ENCODE measurements at places on chromosomes 3 and 15.
A peak's percentile ranks its signal among the peaks of the same experiment; 100 is the strongest.

GRCh38 chr3:114405202-114405990 is 111.6 kb downstream of the TIGIT start:
- DNase-seq, result no peak

- DNase-seq, result no peak
Observed at GRCh38 chr3:130392266-130392665, 46.8 kb downstream of the COL6A5 start.

DNA sequence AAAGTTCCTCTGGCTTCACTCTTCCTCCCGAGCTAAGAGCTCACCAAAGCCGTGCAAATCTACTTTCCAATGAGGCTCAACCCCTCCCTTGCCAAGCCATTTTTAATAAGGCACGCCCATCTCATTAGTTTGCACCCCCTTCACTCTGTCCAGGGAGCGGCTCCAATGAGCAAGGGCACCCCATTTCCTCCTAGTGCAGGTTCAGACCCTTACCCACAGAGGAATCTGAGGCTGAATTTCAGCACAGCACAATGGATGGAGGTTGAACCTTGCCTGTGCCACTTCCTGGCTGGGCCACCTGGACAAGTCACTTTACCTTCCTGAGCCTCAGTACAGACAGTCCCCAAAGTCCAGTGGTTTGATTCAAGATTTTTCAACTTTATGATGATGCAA is 25.4 kb downstream of the XPC start:
- no peak for DNase-seq

DNA sequence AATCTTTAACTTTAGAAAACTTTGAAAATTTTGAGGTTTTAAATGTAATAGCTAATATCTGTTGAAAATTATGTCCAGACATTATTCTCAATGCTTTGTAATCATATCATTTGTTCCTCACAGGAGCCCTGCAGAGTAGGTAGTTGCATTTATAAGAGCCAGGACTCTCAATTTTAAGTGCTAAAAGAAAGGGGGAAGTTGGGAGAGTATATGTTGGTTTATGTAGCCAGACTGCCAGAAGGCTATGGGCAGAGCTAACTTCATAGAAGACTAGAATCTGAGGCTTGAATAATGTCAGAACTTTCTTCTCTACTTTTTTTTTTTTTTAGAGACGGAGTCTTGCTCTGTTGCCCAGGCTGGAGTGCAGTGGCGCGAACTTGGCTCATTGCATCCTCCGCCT is 9.1 kb downstream of the VPS8 start:
- DNase-seq, result no peak

GRCh38 chr3:166526881-166527280 is 689.7 kb upstream of the BCHE start:
- DNase-seq, result no peak

- peak; percentile 39 for DNase-seq
Observed at GRCh38 chr3:124882816-124883747, 4.1 kb downstream of the ITGB5 start.

DNA sequence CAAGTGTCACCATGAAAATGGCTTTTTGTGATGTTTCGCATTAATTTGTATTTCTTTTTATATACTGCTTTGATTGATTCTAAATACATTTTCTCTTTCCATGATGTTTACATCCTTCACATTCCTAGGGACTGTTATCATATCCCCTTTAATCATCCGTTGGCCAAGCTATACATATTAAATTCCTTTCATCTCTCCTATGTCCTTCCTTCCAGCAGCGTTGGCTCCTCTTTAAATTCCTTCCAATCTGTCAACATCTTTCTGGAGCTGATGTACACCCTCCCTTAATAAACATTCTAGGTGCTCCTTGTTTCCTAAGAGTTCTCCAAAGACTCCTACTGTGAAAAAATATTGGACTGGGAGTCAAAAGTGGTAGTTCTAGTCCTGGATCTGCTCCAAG is 87.8 kb downstream of the IGF2BP2 start:
- DNase-seq, result no peak

GRCh38 chr15:23484870-23485269 is 37.8 kb upstream of the GOLGA6L2 start:
- no peak for DNase-seq

- no peak for DNase-seq
Observed at GRCh38 chr3:185645596-185646381, 59.7 kb downstream of the SENP2 start.

DNA sequence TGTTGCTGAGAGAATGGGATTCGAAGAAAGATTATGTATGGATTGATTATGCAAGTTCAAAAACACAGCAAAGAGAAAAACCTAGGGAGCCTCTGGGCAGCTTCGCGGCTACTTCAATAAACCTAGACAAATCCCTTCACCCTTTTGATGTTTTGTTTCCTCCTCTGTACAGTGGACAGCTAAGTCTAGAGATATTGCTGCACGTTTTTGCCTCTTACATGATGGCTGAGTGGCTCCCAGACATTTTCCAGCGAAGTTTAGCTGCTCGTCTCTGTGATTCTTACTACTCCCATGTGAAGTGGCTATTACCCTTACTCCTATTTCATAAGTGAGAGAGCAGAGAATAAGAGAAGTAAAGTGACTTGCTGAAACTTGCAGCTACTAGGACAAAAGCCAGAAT is 695.0 kb upstream of the GRM7 start:
- DNase-seq, result no peak

GRCh38 chr3:182308328-182308727 is 485.0 kb upstream of the ATP11B start:
- no peak for DNase-seq

DNA sequence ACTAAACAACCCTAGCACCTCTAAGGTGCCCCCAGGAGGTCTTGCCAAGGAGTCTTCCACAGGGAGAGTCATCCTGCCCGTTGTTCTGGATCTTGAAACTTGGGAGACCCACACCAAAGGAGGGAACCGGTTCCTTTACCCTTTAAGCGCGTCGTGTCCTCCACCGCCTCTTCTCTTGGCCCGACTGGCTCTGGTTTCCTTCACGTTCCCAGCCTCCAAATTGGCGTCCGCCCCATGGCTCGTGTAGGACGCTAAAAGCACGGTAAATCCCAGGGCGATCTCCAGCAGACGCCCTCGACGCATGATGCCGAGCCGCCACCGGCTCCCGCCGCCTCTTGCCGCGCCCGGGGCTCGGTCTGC is 1.1 kb downstream of the FBN1 start:
- no peak for DNase-seq

- no peak for DNase-seq
Observed at GRCh38 chr3:101879102-101879501, 29.8 kb downstream of the NFKBIZ start.

GRCh38 chr15:58235961-58236360 is 97.8 kb downstream of the AQP9 start:
- DNase-seq, result no peak

DNA sequence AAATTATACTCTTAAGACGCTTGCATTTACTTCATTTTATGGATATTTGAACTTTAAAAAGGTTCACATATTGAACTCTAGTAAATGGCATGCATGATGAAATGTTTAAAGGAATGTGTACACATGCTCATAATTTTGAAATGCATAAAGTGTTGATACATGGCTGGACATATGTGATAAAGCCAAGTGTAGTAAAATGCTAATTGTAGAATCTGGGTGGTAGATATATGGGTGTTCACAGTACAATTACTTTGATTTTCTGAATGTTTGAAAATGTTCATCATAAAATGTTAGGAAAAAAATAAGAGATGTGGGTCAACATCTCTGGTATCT is 4.2 kb upstream of the EFHB start:
- no peak for DNase-seq

DNA sequence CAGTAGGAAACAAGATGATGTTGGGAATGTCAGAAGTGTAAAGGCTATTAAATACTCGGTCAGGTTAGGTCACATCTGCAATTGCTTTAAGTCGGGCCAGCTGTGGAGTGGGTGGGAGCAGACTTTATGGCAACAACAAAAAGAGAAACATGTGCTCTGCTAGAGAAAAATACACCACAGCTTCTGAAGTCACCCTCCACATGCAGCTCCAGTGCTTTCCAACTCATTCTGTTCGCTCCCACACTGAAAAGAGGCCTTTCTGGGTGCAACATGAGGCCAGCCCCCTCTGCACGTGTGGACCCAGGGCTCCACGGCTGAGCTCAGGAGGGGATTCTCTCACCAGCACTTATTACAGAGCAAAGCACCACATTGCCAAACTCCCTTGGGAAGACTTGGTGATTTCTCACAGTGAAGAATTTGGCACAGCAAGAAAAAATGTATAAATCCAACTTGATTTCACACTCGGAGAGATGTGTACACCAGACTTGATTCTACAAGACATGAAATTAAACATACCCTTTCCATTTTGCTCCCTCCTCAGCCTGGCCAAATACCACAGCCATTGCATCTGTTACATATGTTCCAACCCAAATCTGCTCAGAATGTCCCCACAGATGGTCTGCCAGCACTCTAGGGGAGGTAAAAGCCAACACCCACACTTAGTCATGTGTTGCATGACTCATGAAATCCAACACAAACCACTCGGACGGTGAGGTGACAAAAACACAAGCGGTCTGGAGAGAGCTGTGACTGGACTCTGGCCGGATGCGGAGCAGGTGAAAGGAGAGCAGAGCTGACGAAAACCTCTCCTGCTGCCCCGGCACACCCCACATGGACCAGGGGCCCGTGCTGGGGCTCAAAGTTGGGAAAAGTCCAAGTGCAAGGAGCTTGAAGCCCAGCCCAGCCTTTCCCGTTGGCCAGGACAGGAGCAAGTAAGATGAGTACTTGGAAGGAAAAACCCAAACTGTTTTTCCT is 74.6 kb downstream of the ITGB5 start:
- no peak for DNase-seq

GRCh38 chr3:99867594-99868310 is 50.1 kb downstream of the CMSS1 start:
- no peak for DNase-seq

DNA sequence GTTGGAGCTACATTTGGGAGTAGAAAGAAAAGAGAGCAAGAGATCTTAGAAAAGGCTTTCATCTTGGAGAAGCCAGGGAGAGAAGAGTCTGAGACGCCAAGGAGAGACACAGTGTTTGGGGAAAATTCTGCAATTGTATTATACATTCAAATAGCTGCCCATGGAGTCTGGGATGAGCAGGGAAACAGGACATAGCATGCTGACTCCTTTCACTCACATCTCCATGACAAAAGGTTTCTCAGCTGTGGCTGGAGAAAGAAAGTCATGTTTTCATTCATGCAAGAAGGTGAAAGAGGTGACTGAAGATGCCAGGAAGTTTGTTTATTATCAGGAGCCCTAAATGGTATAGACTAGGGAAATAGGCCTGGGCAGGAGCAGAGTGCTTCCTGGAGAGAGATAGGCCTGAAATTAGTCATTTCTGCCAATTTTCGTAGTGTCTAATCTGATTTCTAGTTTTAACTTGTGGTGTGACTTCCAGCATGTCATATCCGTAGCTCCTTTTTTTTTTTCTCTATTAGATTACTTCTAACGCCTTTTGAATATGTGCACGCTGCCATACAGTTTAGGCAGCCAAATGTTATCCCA is 34.1 kb downstream of the ACP3 start:
- no peak for DNase-seq

GRCh38 chr15:99464137-99464536 is 101.6 kb upstream of the MEF2A start:
- no peak for DNase-seq

GRCh38 chr15:40340038-40340739 is 550 bp downstream of the CCDC9B start:
- DNase-seq, result no peak

- DNase-seq, result peak; percentile 87
Observed at GRCh38 chr3:176514297-176514696, 683.0 kb downstream of the TBL1XR1 start.

DNA sequence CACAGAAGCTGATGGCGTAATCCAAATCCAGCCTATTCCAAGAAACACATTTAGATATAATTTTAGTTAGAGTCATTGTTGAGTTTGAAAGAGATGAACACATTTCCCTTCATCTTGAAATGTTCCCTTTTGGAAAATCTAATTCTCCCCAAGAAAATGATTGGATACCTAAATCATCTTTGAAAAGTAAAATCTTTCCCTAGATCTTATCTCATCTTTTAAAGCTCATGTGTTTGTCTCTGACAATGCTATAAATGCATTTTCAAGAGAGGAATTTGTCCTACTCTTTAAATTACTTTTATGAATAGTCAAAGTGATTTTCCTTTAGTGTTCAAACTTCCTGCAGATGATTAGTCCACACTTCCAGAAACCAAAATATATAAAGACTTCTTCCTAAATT is 82.6 kb upstream of the CNTN6 start:
- no peak for DNase-seq

GRCh38 chr15:67510597-67511190 is 10.2 kb upstream of the C15orf61 start:
- no peak for DNase-seq

DNA sequence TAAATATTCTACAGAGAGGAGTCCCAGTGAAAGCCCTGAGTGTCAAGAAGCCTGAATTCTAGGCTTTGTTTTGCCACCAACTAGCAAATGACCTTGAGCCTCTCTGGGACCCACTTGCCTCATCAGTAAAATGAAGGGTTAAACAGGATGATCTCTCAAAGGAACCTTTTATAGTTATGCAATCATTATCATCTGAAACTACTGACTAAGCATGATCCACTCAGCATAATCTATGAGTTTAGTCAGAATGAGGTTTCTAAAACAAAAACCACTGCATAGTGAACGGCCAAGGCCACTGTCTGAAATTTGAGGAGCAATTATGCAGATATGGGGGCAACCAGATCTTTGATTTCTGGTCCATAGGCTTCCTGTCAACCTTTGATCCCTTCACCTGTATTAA is 319.0 kb downstream of the MECOM start:
- DNase-seq, result no peak

DNA sequence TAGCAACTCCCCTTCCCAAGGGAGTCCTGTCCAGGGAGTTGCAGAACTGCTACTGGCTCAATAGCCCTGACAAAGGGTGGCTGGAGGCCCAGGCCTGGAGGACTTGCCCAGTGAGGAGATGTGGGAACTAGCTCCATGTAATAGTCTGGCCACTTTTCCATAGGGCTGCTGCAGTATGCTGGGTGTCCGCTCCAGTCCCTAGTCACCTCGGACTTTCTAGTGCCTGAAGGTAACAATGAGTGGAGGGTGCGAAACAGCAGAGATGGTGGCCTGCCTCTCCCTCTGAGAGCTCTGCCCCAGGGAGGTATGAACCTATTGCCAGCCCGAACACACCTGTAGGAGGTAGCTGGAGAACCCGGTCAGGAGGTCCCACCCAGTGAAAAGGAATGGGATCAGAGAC is 42.0 kb upstream of the GCSAM start:
- no peak for DNase-seq

DNA sequence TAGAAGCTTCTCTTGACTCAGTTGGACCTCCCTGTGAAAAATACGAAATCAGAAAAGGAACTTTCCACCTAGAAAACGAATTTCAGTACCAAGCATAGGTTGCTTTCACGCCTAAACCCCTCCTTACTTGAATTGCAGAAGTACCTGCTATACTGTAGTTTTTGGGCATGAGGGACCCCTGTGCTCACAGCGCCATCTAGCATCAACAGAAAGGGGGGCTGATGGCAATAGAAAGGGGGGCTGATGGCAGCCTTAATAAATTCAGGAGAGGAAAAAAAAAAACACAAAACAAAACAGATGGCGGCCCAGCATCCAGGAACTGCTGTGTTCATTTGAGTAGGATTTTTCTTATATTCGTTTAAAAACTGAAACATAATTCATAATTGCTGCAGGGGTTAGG is 96.7 kb downstream of the NPAP1 start:
- no peak for DNase-seq

- no peak for DNase-seq
Observed at GRCh38 chr3:101900316-101900715, 51.0 kb downstream of the NFKBIZ start.
